ENCODE measurements at places on chromosomes 1 and 21. TPM values are rescaled to one million over a fixed set of nuclear protein-coding genes. Genes with fewer than 3 reads are reported as not detected.

NDUFS5 gene
- polyA plus RNA-seq = 288 TPM

SLC1A7 gene
- not detected for polyA plus RNA-seq

CFHR5 gene
- polyA plus RNA-seq = not detected

CRYAA gene
- polyA plus RNA-seq = not detected

OR2M3 gene
- polyA plus RNA-seq = not detected

Data from naive B cell (primary cell).